Activated naive CD4-positive, alpha-beta T cell (primary cell): ENCODE measurements at places on chromosomes 13 and 19.

GRCh38 chr19:33437393-33437820 lies 63.9 kb downstream of the CEBPG start:
- DNase-seq = no peak

DNA sequence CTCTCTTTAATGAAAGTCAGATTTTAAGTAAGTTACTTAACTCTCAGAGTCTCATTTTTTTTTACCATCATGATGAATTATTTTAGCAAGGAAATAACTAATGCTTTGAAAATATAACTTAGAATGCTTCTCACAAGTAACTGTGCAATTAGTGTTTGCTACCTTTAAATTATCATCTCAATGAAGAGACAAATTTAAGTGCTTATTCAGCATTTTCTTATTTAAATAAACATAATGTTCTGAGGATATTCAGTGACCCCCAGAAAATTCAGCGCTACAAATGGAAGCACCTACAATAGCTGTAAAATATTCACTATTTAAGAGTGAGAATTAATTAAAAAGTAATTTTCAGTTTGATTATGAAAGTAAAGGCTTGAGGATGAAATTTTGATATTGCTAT lies 527.2 kb downstream of the SLITRK1 start:
- no peak for DNase-seq

DNA sequence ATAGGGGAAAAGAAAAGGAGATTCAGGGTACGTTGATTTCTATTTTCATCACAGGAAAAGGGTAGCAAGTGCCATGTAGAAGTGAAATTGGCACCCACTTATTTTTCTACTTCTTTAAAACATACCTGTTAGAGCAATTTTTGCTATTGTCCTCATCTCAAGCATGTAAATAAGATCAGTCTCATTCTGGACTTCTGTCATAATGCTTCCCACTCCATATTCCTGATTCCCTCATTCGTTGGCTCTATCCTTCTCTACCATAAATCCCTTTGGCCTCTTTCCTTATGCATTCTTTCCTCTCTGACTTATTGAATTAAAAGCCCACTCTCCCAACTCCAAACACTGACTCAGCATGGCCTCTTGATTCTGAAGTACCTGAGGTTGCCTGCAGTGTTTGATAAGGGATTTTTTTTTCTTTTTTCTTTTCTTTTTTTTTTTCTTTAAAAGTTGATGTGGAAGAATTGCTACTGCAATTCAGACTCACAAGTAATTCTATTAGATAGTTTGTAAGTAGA lies 465.7 kb downstream of the SLITRK6 start:
- DNase-seq = no peak

- DNase-seq = no peak
Measured at GRCh38 chr13:111115061-111115964, at the start of gene ARHGEF7. TSS of gene ARHGEF7 (plus strand) at chr13:111115310. CDS start at chr13:111115527, 217 bp downstream.

GRCh38 chr13:40406405-40407120 lies 259.9 kb downstream of the FOXO1 start:
- no peak for DNase-seq

GRCh38 chr13:44249431-44249836 lies 124.2 kb upstream of the SERP2 start:
- DNase-seq = no peak

DNA sequence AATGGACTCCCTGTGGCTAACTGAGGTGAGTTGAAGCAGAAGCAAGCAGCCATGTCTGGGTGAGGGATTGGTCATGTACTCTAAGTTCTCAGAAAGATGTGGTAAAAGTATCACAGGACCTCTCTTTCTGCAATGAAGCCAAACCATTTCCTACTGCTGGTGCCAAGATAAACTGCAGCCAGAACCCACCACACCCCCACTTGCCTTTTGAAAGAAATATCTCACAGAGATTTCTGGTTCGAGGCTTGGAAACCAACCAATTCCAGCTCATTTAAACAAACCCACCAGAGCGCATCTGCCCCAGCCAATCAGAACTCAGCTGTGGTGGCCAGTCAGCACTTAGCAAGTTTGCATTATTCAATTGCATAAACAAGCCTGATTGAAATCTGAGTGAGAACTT lies 204.5 kb upstream of the ATXN8OS start:
- no peak for DNase-seq

DNA sequence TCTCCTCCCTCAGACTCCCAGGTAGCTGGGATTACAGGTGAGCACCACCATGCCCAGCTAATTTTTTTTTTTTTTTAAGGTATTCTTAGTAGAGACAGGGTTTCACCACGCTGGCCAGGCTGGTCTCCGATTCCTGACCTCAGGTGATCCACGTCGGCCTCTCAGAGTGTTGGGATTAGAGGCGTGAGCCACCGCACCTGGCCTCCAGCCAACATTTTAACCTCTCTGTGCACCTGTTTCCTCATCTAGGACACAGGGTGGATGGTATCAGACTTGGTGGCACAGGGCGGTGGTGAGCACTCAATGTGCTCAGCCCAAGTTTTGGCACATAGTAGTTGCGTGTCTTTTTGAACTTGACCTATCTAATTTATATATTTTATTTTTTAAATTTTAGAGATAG lies 12.5 kb downstream of the APBA3 start:
- DNase-seq = no peak

DNA sequence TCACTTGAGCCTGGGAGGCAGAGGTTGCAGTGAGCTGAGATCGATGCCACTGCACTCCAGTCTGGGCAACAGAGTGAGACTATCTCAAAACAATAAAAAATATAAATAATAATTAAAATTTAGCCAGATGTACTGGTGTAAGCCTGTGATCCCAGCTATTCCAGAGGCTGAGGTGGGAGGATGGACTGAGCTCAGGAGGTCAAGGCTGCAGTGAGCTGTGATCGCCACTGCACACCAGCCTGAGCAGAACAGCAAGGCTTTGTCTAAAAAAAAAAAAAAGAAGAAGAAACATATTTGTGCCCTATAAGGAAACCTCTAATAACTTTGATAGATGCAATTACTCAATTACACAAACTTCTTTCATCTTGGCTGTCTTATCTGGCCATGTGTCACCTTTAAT lies 52.3 kb downstream of the ABCC4 start:
- DNase-seq = no peak

- no peak for DNase-seq
Measured at GRCh38 chr19:16623576-16623975, 4.4 kb downstream of the MED26 start.

DNA sequence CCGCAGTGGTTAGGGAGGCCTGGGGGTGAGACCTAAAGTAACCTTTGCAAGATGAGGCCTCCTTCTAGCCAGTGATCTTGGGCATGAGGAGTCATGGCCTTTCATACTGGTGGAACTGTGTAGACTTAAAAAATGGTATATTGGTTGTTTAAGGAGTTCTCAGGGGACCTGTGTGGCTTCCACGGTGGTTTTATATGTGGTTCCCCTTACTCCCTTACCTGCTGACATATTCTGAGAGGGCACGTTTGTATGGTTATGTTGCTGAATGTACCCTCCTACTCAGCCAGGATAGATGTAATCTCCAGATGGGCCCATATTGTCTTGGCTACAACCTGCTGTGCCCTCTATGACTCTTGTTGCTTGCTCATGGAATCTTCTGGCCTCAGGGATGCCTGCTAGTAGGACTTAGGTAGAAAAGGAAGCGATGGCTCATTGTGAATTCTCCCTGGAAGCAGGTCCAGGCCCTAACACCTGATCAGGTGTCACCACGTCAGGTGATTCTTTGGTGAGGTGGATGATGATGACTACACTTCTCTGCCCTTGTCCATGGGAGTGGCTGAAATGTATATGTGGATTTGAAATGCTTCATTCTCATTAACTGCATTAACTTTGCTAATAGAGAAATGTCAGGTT lies 1.8 kb downstream of the ZNF460 start:
- no peak for DNase-seq

GRCh38 chr13:110354715-110355473 lies 47.8 kb downstream of the COL4A2 start:
- no peak for DNase-seq

DNA sequence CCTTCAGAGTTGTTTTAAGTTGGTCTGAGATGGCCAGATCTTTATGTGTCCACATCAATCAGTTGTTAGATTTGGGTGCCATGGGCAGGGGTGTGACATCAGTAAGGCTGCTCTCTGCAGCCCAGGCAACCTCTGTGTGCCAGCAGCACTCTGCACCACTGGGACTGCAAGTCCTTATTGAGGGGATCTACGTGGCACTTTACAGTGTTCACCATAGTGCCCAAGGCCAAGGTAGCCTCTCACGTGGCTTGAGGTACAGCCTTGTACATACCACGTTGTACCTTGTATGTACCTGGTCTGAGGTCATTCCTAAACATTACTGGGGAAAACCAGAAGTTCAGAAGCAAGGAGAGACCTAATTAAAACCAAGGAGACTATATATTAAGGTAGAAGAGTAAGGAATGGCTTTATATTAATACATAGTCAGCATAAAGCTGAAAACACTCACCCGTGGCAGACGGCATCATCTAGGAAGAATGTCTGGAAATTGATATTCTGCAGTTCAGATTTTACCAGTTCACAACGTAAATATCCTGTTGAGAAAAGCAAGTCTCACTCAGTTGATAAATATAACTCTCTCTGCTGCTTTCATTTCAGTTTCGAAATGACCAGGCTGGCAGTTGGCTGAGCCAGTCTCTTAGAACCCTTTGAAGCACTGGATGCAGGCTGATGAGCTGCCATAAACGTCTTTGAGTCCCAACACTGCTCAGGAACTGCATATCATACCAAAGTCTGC lies 128.8 kb downstream of the ZDHHC20 start:
- DNase-seq = no peak

DNA sequence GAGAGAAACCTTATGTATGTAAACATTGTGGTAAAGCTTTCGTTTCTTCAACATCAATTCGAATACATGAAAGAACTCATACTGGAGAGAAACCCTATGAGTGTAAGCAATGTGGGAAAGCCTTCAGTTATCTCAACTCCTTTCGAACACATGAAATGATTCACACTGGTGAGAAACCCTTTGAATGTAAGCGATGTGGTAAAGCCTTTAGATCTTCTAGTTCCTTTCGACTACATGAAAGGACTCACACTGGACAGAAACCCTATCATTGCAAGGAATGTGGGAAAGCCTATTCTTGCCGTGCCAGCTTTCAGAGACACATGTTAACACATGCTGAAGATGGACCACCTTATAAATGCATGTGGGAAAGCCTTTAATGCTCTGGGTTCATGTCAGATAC lies 24.7 kb downstream of the ZNF136 start:
- no peak for DNase-seq

DNA sequence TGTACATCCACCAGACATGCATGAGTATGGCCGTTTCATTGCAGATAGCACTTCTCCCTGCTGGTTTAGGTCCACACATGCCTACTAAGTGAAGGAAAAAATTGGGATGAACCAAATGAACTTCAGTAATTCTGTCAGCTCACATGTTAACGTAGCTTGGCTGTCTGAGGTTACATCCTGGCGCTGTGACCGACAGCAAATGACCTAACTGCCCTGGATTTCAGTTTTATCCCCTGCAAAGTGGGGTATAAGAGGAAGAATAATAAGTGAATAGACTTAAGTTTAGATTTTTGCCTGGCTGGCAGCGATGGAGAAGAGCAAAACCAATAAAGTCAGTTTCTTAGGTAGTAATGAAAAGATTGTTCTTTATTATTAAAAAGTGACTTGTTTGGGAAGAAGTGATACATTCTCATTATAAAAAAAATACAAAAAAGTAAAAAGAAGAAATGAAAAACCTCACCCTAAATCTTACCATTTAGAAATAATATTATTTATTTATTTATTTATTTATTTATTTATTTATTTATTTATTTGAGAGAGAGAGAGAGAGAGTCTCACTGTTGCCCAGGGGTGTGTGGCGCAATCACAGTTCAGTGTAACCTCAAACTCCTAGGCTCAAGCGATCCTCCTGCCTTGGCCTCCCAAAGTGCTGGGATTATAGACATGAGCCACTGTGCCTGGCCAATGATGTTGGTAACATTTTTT lies 4.2 kb upstream of the RNF113B start:
- DNase-seq = no peak

- DNase-seq = no peak
Measured at GRCh38 chr13:58907347-58907746, 1256.4 kb downstream of the DIAPH3 start.

DNA sequence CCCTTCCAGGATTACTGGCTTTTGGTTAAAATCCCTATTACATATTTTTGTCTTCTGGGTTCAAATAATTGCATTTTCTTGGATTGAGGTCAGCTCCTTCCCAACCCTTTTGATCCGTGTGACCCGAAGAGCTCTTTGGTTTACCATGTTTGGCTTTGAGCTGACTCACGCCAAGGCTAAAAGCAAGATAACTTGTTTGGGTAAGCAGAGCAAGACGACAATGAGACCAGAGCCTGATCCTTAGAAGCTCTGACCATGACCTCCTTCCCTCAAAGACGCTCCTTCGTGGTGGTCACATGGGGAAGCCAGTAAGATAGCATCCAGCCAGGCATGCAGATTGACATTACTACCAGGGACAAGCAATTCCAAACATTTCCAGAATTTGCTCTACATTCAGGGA lies 153.8 kb downstream of the DCT start:
- no peak for DNase-seq

DNA sequence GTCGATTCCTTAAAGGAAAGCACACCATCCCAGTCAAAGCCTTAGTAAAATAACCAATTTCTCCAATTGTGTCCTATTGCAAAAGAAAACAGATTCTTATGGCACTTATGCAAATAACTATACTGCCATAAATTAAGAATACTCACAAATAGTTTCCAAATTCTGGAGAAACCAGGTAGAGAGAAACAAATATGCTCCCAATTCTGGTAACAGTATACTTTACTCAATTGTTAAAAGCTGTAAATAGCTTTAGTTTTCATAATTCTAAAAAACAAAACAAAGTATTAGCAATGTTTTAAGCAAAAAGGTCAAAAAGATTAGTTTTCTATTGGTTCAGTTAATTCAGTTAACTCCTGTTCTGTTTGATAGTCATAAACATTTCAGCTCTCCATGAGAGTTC lies 18.2 kb upstream of the UBAC2 start:
- no peak for DNase-seq

DNA sequence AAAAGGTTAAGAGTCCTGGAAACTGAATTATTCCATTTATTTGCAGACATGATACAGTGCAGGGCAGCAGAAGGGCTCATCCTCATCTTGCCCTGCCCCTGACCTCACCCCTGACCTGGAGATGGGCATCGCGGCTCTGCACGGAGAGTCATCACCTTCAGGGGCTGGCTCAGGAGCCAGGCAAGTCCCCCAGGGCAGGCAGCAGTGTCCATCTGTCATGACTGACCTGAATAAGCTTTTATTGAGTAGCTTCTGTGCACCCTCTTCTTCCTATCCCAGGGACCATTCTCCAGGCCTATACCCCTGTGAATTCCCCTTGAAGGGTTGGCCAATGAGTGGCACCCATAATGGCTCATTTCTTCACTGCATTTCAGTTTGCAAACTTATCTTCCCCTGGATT lies 484.2 kb downstream of the ZNF536 start:
- DNase-seq = no peak

DNA sequence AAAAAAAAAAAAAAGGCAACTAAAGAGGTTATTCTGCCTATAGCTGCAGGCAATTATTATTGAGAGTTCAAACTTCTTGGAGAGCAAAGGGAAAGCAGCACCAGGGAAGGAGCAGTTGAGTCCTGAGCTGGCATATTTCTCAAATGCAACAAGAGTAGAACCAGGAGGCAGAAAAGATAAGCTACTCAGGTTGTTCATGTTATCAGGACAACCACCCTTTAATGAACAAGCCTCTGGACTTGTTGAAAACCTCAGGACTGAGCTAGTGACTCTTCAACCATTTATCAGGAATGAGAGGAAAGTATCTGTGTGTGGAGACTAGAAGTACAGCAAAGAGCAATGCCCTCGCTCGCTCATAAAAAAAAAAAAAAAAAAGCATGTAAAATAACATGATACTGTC lies 183.0 kb downstream of the KCTD12 start:
- DNase-seq = no peak
